Kidney (tissue), 22 donors: ENCODE measurements at places on chromosomes 12 and 14.

- DNase-seq = no peak
Observed at GRCh38 chr14:31057035-31057434, 30.9 kb upstream of the STRN3 start.

DNA sequence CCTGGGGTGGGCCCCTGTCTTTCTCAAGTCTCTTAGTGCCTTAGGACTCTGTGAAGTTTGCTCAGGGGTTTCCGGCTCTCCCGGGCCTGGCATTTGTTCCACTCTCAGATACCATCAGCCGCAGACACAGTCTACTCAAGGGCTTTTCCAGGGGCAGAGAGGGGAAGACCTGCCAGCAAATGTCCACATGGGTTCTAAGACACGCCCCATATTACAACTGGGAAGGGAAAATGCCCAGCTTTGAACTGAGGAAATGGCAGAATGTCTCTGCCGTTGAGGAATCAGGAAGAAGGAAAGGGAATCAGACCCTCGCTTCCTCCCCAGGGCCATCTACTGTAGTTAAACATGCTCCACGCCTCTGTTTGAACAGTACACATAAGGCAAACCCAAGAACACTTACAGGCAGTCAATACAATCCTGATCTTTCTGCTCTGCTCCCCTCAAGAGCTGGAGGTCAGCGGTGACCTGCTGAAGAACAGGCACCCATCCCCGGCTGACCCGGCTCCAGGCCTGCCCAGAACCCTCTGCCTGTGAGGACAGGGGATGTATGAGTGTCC is 7.9 kb downstream of the CCDC85C start:
- no peak for DNase-seq

DNA sequence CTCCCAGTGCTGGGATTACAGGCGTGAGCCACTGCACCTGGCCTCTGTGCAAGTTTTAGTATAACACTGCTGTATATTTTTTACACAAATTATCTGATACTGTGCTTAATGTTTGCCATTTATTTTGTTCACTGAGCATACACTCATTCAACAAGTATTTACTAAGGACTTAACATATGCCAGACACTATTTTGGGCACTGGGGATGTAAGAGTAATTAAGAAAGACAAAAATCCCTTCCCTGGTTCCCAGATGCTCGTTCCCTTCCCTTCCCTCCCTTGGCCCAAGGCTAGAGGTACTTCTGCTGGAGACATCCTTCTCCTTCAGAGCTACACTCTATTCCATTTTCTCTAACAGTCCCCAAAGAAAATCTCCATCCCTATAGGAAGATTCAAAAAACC is 12.5 kb downstream of the CIT start:
- no peak for DNase-seq

DNA sequence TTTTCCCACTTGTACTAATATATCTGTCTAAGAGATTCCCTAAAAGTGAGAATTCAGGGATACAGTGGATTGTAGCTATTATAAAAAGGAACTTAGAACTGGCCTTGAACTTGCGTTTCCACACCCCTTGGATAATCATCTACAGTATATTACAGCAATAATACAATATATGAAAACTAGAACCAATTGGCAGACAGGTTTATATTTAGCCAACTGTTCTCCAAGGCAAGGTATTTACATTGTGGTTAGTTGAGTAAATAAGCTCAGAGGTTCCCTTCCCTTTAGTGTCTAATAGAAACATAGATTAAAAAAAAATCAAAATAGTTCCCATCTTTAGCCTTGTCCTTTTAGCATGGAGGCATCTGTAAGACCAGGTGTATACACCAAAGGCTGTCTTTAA is 42.1 kb downstream of the LIMA1 start:
- DNase-seq = no peak

GRCh38 chr12:1289371-1290155 is 298.5 kb downstream of the ERC1 start:
- no peak for DNase-seq

DNA sequence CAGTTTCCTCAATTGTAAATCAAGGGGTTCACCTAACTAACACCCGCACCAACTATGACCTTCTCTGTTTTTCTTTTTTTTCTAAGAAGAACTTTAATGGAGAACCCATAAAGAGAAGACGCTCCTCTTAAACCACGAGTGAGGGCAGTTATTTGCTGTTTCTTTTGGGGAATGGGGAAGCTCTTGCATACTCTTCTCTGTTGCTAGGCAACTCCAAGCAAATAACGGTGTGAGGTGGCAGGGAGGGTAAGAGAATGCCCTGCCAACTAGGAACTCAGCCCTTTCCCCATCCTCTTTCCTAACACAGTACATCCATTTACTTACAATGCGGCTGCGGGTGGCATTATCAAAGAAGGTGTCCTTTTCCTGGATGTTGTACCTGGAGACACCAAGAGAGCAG is 114.9 kb downstream of the ANO2 start:
- no peak for DNase-seq

DNA sequence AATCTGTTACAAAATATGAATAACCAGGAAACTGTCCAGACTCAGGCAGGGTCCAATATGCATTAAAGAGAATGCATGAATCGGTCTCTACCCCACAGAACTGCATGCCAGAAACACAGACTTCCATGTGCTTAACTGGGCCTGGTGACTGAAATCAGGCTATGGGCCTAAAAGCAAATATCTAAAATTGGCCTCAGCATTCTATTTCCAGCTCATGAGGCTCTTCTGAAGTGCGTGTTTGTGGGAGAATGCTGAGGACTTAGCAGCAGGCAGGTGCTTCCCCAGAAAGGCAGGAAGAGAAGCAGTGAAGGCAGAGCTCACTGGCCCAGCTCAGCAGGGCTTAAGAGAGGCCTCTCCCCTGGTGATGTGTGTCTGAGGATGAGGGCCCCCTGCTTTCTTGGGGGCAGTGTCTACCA is 48.5 kb downstream of the ADGRD1 start:
- no peak for DNase-seq

DNA sequence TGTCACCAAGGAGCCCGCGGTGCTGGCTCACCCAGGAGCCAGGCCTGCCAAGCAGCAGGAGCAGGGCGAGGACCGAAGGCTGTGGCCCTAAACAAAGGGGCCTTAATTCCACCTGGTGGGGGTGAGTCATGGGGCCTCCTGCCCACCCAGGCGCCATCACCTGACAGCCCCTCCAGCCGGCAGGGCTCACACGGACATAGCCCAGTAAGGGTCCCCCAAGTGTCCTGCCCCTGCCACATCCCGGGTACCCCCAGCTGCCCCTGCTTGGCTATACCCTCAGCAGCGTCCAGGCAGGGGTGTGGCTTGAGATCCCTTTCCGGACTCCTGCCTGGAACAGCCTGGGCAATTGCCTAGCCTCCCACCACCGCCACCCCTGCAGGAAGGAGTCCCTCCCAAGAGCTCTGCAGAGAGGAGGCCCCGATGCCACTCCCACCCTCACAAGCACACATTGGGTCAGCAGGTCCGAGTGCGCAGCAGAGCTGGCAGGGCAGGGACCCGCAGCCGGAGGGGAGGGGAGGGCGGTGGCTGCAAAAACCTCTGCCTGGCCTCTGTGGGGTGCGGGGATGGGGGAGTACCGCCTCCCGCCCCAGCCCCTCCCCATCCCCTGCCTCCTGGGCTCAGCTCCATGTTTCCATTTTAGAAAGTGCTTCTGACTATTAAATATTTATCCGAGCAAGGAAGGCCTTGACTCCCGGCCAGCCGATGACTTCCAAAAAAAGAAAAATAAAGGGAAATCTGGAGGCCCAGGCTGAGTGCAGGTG is 4.6 kb downstream of the AHNAK2 start:
- peak; percentile 64 for DNase-seq

DNA sequence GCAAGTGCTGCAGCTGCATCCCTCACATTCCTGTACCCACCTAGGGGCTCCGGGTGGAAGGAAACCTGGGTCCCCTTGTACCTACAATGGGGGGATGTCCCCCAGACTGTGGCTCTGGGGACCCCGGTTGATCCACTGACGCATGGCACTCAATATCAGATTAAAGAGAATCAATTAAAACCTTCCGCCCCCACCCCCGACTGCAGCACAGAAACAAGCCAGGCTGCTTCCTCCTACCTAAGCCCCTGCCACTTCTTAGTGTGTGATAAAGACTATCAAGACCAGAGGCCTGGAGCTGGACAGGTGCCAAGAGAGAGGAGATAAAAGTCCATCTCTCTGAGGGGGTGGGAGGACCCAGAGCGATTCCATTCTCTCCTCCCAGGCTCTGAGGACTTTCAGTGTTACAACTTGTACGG is 28.2 kb upstream of the RPLP0 start:
- no peak for DNase-seq

- DNase-seq = no peak
Observed at GRCh38 chr12:131092901-131093603, 139.3 kb downstream of the ADGRD1 start.

GRCh38 chr14:91418387-91419043 is 895 bp upstream of the CCDC88C start:
- peak; percentile 87 for DNase-seq

DNA sequence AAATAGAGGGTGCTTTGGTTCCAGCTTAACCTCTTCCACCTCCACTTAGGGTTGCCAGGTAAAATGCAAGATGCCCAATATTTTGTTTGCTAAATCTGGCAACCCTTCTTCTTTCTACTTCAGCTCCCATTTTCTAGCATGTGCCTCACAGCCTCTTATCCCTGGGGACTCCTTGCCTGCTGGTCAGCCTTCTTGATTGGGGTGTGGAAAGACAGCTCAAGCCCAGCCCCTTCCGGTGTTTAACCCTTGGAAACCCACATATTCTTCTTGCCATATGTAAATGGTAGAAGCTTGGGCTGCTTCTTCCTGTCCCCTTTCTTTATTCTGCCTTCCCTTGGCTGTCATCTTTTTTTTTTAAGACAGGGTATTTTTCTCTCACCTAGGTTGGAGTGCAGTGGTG is 5.7 kb downstream of the SPIC start:
- DNase-seq = no peak

GRCh38 chr12:89157413-89157812 is 194.9 kb downstream of the DUSP6 start:
- DNase-seq = no peak

- DNase-seq = no peak
Observed at GRCh38 chr14:75053396-75054291, 2.4 kb upstream of the MLH3 start.

DNA sequence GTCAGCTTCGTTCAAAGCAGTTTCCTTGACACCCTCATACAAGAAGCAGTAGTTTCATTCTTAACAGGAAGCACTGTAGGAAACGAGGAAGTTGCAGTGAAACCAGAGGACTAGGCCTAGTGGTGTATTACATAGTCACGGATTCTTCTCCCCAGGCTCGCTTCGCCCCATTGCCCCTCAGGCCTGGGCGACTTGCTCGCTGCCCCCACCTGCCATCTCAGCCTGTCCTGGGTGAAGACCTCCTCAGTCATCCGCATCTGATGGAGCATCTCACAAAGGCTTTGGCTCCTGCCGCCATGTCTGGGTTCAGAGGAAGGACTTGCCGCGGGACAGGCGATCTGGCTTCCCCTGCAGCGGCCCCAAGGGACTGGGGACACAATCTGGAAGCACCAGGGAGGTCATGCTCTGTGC is 93.5 kb downstream of the LMNTD1 start:
- DNase-seq = peak; percentile 8

GRCh38 chr14:98370352-98370751 is 901.6 kb downstream of the BCL11B start:
- DNase-seq = no peak

- DNase-seq = no peak
Observed at GRCh38 chr14:103898711-103899110, 29.5 kb upstream of the TDRD9 start.

DNA sequence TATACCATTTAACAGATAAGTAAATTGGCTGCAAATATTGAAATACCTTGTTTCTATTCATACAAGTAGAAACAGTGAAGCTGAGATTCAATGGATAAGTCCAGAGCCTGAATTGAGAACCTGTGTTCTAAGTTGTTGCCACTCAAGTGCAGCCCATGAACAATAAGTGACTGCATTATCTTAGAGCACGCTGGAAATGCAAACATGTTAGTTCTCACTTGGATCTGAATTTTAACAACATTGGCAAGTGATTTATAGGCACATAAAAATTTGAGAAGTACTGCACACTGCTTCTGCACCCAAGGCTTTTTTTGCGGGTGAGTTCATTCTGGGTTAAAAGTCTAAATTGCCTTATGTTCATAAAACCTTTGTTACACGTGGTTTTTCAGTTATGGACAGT is 484.3 kb downstream of the NAV3 start:
- DNase-seq = peak; percentile 59

- DNase-seq = peak; percentile 84
Observed at GRCh38 chr12:49580572-49581535, 12.9 kb upstream of the MCRS1 start.

- DNase-seq = no peak
Observed at GRCh38 chr14:61347826-61348443, 26.6 kb downstream of the PRKCH start.

- DNase-seq = no peak
Observed at GRCh38 chr14:42277840-42278239, 671.2 kb downstream of the LRFN5 start.

DNA sequence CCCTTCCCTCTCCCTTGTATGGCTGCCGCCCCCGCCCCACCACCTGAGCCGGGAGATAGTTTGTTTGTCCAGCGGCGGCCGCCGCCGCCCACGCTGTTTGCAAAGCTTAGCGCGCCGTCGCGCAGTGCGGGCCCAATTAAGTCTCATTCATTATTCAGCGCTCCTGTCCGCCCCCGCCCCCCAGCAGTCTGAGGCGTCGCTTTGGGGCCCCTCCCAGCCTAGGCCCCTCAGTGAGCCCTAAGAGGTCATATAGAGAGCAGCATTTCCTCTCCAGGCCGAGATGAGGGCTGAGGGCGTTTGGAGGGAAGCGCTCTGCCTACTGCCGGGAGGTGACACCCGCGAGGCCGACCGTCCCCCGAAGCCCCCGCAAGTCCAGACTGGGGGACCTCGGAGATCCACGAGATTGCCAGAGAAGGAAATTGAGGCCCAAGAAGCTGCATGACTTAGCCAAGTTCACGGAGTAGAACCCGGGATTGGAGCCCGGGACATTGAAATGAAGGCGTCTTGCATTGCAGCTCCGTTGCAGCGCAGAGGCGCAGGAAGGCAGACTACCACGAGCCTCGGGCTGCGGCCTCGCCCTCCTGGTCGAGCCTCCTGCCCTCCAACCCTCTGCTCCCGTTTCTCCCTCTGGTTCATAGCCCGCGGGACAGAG is at the start of gene DNAJC22:
TSS of gene DNAJC22 (plus strand) at position 230 of the 652 bp plus-strand sequence. CDS start 1,985 bp downstream, outside the sequence.
- peak; percentile 57 for DNase-seq

DNA sequence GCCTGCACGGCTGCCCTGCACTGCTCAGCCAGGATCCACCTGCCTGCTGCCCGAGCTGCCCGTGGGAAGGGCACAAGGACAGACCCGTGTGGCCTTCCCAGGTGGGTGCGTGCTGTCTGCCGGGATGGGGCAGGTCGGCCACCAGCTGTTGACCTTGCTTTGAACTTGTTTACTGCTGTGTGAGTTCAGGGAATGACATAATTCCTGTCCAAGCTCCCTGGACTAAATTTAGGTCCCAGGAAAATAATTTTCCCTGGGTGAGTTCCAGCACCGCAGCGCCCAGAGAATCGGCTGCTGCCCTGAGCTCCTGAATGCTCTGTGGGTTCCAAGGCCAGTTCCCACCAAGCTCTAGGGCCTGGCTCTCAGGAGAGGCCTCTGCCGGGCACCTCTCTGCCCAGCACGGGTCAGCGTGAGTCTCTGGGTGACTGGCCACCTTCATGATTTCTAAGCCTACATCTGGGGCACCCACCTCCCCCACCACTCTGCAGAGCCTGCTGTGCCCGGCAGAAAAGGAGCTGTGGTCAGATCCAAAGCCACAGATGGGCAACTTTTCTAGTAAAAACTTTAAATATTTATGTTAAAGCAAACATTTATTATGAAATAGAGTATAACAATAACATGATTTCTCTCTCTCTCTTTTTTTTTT is 27.2 kb upstream of the MLXIP start:
- DNase-seq = peak; percentile 77

GRCh38 chr12:51846911-51847642 is 1.4 kb downstream of the FIGNL2 start:
- DNase-seq = peak; percentile 91
